ENCODE measurements at places on chromosomes 1 and 21.

GRCh38 chr1:36737038-36737555 lies 254.4 kb upstream of the CSF3R start:
- no peak for DNase-seq

DNA sequence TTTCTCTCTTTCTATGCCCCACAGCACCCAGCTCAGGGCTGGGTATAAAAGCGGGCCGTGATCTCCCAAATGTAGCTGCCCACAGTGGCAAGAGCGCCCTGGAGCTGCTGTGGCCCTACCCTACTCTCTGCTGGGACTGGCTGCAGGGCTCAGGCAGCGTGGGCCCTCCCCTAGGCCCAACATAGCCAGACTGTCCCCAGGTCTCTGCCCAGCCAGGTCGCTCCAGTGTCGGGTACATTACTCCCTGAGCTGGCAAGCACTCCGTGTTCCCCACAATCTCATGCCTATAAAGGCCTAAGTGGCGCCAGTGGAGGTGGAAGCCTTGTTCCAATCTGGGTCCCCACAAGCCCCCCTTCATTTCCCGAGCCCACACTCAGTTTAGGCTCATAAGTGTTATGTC lies 66.2 kb downstream of the GLIS1 start:
- no peak for DNase-seq

GRCh38 chr1:76541618-76542017 lies 325.7 kb upstream of the ST6GALNAC5 start:
- no peak for DNase-seq

DNA sequence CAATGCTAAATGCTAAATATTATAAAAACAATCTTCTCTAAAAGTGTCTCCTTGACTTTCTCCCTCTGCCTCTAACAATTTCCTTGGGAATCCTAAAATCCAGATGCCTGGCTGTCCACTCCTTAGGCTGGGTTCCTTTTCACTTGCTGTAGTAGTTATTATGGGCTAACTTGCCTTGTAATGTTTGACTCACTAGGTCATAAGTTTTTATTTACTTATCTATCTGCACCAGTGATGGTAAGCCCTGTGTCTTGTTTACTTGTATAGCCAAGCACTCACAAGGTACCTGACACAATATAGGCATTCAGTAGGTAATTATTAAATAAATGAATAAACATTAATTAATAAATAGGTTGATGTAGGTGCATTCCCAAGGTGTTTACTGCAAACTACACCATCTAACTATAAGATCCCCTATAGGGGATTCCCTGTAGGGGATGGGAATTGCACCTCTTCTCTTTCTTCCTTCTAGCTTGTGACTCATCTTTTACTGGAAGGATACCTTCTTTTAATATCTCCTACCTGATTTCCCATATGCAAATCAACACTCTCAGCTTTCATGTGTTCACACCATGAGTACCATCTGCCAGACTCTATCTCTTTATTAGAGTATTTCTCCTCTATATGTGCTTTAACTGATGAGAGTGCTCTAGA lies 14.7 kb upstream of the CHIA start:
- no peak for DNase-seq

GRCh38 chr1:218066332-218066731 lies 218.8 kb upstream of the RRP15 start:
- DNase-seq = no peak

GRCh38 chr21:45236481-45236880 lies 51.2 kb downstream of the POFUT2 start:
- DNase-seq = no peak
